Caki2 (cell line): ENCODE measurements at places on chromosomes 6 and 20. TPM values are rescaled to one million over a fixed set of nuclear protein-coding genes. Genes with fewer than 3 reads are reported as not detected.
A peak's percentile ranks its signal among the peaks of the same experiment; 100 is the strongest.

PDE10A gene
- 0.32 and 4.6 TPM in 2 replicates for total RNA-seq

VEGFA gene
- 40.0 and 81.4 TPM in 2 replicates for total RNA-seq

DEFB132 gene
- not detected in 2 replicates for total RNA-seq

ACOT13 gene
- total RNA-seq: 56.4 and 85.2 TPM in 2 replicates

ENPP3 gene
- 0.17 and 0.29 TPM in 2 replicates for total RNA-seq

RAD21L1 gene
- total RNA-seq: 0.57 and 0.67 TPM in 2 replicates

SNX21 gene
- total RNA-seq: 72.8 and 87.6 TPM in 2 replicates

DNA sequence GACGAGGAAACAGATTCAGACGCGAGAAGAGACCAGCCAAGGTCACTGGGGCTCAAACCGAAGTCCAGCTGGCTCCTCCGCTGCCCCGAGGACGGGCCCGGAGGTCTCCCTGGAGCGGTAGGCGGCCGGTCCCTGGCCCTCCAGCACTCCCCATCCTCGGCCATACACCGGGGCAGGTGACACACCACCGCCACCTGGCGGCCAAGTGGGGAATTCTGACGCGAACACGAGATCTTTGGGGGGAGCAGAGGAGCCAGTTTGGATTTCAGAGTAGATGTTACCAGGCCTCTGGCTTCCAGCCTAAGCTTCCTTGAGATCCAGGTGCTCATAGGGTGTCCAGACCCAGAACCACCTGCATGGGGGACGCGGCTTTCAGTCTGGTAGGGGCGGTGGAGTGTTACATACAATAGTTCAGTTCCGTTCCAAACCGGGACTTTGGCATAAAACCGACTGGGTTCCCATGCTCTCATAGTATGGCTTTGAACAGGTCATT is 16.1 kb downstream of the BPIFB1 start:
- DNase-seq: peak; percentile 56

GRCh38 chr6:90790058-90790457 is 203.2 kb upstream of the MAP3K7 start:
- DNase-seq: no peak

GRCh38 chr6:6751619-6752023 is 163.1 kb downstream of the LY86 start:
- DNase-seq: peak; percentile 41

DNA sequence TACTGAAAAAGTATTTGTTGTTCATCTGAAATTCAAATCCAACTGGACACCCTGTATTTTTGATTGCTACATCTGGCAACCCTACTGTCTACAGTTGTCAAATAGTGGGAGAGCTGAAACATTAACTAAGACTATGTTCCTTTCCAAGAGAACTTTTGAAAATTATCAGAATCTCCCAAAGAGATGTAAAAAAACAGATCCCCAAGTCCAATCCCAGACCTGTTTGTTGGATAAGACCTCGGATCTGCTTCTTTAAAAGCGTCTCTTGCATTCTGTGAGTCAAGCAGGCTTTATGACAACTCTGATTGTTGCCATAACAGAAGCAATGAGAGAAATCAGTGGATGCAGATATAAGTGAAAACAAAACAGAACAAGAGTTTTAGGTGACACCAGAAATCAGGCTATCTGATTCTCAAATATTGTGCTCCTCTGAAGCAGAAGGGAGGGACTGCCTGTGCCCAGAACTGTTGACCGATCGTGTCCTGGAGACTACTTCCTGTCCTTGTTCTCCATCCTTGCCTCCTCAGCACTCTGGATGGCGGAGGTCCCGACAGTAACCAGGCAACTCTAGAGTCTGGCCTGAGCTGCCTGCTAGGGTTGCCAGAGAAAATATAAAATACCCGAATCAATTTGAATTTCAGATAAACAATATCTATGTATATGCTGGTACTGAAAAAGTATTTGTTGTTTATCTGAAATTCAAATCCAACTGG is 853.8 kb downstream of the MAFB start:
- no peak for DNase-seq

GRCh38 chr20:47318586-47319516 is 37.6 kb downstream of the ZMYND8 start:
- peak; percentile 55 for DNase-seq

DNA sequence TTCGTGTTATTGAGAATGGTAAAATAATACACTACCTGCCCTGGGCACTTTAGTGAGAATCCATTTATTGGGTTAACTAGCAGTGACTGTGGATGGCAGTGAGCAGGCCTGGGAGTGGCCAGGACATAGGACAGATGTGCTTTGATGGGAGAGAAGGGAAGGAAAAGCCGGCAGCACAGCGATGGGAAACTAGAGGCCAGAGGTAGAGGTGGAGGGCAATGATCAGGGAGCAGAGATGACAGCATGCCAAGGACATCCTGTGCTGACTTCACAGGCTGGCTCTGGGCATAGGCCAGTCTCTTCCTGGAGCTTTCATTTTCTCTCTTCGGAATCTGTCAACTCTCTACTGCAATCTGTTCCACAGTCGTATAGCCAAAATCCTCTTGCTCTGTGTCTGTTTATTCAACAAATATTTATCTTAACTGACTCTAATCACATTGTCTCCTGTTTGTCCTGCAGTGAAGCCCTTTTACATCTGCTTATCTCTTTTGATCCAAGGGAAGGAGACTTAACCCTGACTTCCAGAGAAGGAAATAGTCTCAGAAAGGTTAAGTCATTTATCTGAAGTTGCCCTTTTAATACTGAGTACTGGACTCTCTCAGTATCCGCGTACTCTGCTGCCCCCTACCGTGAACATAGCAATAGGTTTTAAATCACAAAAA is 18.4 kb upstream of the MMP24 start:
- DNase-seq: peak; percentile 65

- no peak for DNase-seq
These were observed 53.7 kb downstream of the LYRM4 start for GRCh38 chr6:5206920-5207561.

GRCh38 chr6:165117121-165117520 is 192.3 kb downstream of the C6orf118 start:
- no peak for DNase-seq

DNA sequence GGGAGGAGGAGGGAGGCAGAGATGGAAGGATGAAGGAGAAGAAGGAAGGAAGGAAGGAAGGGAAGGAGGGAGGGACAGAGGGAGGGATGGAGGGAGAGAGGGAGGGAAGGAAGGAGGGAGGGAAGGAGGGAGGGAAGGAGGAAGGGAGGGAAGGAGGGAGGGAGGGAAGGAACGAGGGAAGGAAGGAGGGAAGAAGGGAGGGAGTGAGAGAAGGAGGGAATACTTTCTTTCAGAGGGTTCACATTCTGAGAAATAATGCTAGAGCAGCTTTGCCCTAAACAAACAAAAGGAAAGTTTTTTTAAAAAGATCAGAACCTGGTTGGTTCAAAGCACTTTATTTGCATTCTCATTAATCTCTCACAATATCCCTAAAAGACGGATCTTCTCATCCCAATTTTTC is 96.1 kb upstream of the NXT1 start:
- DNase-seq: no peak

DNA sequence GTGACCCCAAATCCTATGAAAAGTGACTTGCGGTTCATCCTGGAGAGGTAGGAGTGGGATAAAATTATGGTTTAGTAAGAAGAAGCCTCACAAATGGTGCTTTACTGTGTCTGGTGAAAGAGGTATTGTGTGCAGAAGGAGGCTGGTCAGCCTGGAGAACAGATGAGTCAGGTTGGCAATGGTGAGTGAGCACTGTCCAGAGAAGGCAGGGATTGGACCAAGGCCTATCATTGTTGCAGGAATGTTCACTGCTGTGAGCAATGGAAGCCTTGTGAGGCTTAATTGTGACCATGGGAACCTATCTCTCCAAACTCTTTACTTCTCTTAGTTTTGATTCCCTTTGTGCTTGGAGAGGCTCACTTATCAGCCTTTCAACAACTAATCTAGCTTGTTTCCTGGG is 89.0 kb upstream of the KCNK16 start:
- no peak for DNase-seq

DNA sequence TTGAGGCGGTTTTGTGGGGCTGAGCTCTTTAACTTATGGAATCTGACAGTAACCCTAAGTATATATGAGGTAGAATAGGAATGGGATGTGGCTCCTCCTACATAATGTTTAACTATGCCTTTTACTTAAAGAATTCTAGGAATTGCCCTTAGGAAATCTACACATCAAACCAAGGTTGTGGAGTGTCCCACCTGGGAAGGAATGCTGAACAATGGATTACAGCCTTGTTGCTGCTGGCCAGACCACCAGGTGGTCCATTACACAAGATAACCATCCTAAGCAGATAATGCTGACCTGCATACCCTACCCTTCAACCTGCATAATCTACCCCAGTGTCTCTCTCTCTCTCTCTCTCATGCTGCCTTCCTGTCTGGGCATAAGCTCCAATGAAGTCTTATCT is 35.0 kb upstream of the SLC22A16 start:
- no peak for DNase-seq

- DNase-seq: no peak
These were observed 118.3 kb upstream of the EXOC2 start for GRCh38 chr6:811191-811590.
